A549 treated with AZD2906 at 1 μM for 4 hours (cell line): ENCODE measurements at places on chromosomes 1 and 21. TPM values are rescaled to one million over a fixed set of nuclear protein-coding genes. Genes with fewer than 3 reads are reported as not detected.

The CFAP107 gene
- total RNA-seq = not detected in 5 replicates

The TSPEAR gene
- total RNA-seq = not detected in 5 replicates

The MATN1 gene
- total RNA-seq = 0.02 to 0.14 TPM (median 0.10 TPM) in 4 of 5 replicates, not detected in the other

The CYB5RL gene
- total RNA-seq = 2.4 to 3.7 TPM (median 3.0 TPM) in 5 replicates

The TADA1 gene
- 11.9 to 14.8 TPM (median 12.8 TPM) in 5 replicates for total RNA-seq

The PLA2G2C gene
- not detected in 5 replicates for total RNA-seq

The MAP10 gene
- 0.68 to 0.97 TPM (median 0.84 TPM) in 5 replicates for total RNA-seq

The FAM151A gene
- 0.26 to 0.41 TPM (median 0.31 TPM) in 5 replicates for total RNA-seq

The MAP3K21 gene
- 6.7 to 9.2 TPM (median 8.6 TPM) in 5 replicates for total RNA-seq

The TAS1R1 gene
- total RNA-seq = 0.03 TPM in 1 of 5 replicates, not detected in the others

The TFF1 gene
- total RNA-seq = 23.1 to 27.2 TPM (median 25.9 TPM) in 5 replicates

The ABCA4 gene
- 0.08 to 0.17 TPM (median 0.11 TPM) in 5 replicates for total RNA-seq

The MCOLN3 gene
- total RNA-seq = 2.7 to 3.6 TPM (median 3.5 TPM) in 5 replicates

The SMIM11 gene
- 6.8 to 18.0 TPM (median 12.9 TPM) in 5 replicates for total RNA-seq

The ADAM30 gene
- not detected in 5 replicates for total RNA-seq

The SPRR5 gene
- total RNA-seq = not detected in 5 replicates

The CYP4A11 gene
- total RNA-seq = not detected in 5 replicates

The ETNK2 gene
- total RNA-seq = 21.2 to 27.6 TPM (median 23.9 TPM) in 5 replicates

The FAM72B gene
- 5.3 to 6.8 TPM (median 5.8 TPM) in 5 replicates for total RNA-seq

The SLAMF9 gene
- 0.25 to 0.64 TPM (median 0.41 TPM) in 5 replicates for total RNA-seq
